ENCODE measurements at places on chromosomes 5 and 9. TPM values are rescaled to one million over a fixed set of nuclear protein-coding genes. Genes with fewer than 3 reads are reported as not detected.

- no peaks in the 10 kb centered on the region for H3K27me3 ChIP-seq
- H3K4me1 ChIP-seq, result peaks cover 27% of the 10 kb centered on the region
- H3K36me3 ChIP-seq, result peaks cover 6% of the 10 kb centered on the region
- DNase-seq, result no peak
- no peak overlapping the region for H3K27ac ChIP-seq
Observed at GRCh38 chr5:14405267-14405666, 176.3 kb upstream of the OTULINL start.

Gene S100Z
- 1.8 TPM for total RNA-seq

- no peak overlapping the region for H3K27ac ChIP-seq
- no peak overlapping the region for H3K4me3 ChIP-seq
- no peak for DNase-seq
- no peaks in the 10 kb centered on the region for H3K4me1 ChIP-seq
- no peaks in the 10 kb centered on the region for H3K36me3 ChIP-seq
Observed at GRCh38 chr5:179170606-179171005, 110.4 kb downstream of the ZNF354C start.

DNA sequence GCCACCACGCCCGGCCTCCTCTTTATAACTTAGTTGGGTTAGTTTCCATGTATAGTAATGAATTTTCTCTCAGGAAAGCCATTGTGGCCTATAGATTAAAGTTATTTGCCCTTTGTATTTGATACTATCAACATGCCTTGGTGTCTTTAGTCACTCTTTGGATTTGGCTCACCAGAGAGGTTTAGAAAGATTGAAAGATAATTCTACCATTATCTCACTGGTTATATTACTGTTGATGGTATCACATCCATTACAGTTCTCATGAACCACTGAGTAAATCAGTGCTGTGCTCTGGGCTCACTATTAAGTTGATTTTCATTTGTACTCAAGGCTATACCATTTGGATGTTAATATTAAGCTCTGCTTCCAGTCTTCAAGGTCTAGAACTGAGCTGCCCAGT is 87.0 kb downstream of the ZSWIM6 start:
- H3K4me1 ChIP-seq, result peaks cover 10% of the 10 kb centered on the region
- H3K27me3 ChIP-seq, result no peaks in the 10 kb centered on the region
- DNase-seq, result no peak
- no peak overlapping the region for H3K4me3 ChIP-seq
- H3K36me3 ChIP-seq, result no peaks in the 10 kb centered on the region

GRCh38 chr5:180341595-180341994 is 11.5 kb downstream of the GFPT2 start:
- no peaks in the 10 kb centered on the region for H3K27me3 ChIP-seq
- no peak for DNase-seq
- no peak overlapping the region for H3K27ac ChIP-seq
- H3K4me3 ChIP-seq, result no peak overlapping the region
- no peaks in the 10 kb centered on the region for H3K4me1 ChIP-seq
- no peaks in the 10 kb centered on the region for H3K36me3 ChIP-seq

Gene ADAMTSL2
- total RNA-seq, result not detected

DNA sequence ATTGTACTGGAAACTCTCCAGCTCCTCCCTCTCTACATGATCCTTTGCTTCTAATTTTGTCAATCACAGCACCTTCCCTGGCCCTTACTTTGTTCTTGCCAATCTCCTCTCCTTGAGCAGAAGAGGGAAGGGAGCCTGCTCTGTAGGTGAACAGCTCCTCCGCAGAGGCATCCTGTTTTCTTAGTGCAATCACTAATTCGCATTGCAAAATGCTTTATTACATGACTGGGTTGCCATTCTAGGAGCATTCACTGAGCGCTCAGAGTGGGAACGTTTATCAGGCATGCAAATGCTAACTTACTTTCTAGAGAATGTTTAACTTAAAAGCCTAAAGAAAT is 416 bp upstream of the SNX18 start:
- no peak overlapping the region for H3K27ac ChIP-seq
- peaks cover 41% of the 10 kb centered on the region for H3K4me1 ChIP-seq
- peak overlapping the region; percentile 68 for H3K4me3 ChIP-seq

Gene GABRA1
- total RNA-seq, result not detected

DNA sequence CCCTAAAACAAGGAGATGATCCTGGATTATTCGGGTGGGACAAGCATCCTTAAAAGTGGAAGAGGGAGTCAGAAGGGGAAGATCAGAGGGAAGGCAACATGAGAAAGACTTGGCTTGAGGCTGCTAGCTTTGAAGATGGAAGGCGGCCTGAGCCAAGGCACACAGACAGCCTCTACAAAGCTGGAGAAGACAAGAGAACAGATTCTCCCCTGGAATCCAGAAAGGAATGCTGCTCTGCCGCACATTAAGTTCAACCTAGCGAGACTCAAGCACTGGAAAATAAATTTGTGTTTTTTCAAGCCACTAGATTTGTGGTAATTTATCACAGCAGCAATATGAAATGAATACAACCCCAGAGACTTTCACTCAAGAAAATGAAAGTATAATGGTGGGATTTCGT is 17.9 kb downstream of the SLC36A3 start:
- H3K27me3 ChIP-seq, result peaks cover 2% of the 10 kb centered on the region
- no peak overlapping the region for H3K4me3 ChIP-seq
- DNase-seq, result no peak

DNA sequence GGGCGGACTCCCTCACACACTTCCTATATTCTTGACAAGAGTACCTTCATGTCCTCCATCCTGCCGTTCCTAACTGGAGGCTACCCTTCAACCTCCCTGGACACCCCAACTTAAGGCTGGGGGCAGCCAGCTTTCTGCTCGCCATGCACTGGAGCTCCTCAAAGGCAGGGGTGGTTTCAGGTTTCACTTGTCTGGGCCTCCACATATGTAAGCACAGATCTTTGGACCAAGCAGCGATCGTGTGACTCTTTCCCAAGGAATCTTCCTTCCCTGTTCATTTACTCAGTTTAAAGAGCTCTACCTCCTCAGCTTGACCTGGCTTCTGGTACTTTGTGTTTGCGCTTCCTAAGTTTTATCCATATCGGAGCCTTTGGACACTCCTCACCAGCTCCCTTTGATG is 34.2 kb upstream of the TRPC7 start:
- H3K4me1 ChIP-seq, result no peaks in the 10 kb centered on the region
- no peaks in the 10 kb centered on the region for H3K27me3 ChIP-seq
- no peaks in the 10 kb centered on the region for H3K36me3 ChIP-seq
- no peak overlapping the region for H3K4me3 ChIP-seq

- no peaks in the 10 kb centered on the region for H3K27me3 ChIP-seq
- H3K4me3 ChIP-seq, result no peak overlapping the region
- no peak for DNase-seq
Observed at GRCh38 chr5:114255260-114255659, 106.6 kb upstream of the KCNN2 start.

GRCh38 chr9:109311286-109311685 is 9.6 kb downstream of the EPB41L4B start:
- peaks cover 44% of the 10 kb centered on the region for H3K27me3 ChIP-seq
- H3K27ac ChIP-seq, result no peak overlapping the region
- no peak overlapping the region for H3K4me3 ChIP-seq
- H3K36me3 ChIP-seq, result no peaks in the 10 kb centered on the region

Gene SMIM3
- 8.4 TPM for total RNA-seq

GRCh38 chr5:139565411-139566305 is 4.5 kb downstream of the UBE2D2 start:
- peak; percentile 82 for DNase-seq
- peaks cover 70% of the 10 kb centered on the region for H3K4me1 ChIP-seq
- peak overlapping the region; percentile 89 for H3K4me3 ChIP-seq
- H3K27ac ChIP-seq, result peak overlapping the region; percentile 96
- H3K36me3 ChIP-seq, result peaks cover 63% of the 10 kb centered on the region
- H3K27me3 ChIP-seq, result no peaks in the 10 kb centered on the region

DNA sequence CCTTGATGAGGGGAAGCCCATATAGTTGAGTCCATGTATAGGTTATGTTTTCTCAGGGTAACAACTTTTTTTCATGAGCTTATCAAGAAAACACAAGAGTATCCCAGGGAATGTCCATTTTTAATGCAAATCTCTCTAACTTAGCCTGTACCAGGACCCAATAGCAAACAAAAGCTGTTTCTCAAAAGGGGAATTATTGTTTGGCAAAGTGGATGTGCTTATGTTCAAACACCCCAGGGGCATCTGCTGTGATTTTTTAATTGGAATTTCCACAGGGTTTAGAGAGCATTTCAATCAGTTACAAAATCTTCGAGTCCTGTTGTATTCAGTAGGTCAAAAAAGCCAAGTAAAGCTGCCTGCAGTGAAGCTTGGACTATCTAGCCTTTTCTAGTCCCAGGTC is 33.4 kb upstream of the CSNK1G3 start:
- DNase-seq, result no peak
- no peaks in the 10 kb centered on the region for H3K36me3 ChIP-seq
- no peak overlapping the region for H3K4me3 ChIP-seq
- no peaks in the 10 kb centered on the region for H3K4me1 ChIP-seq
- H3K27me3 ChIP-seq, result peaks cover 21% of the 10 kb centered on the region

Gene RORB
- total RNA-seq, result not detected

Gene ACTBL2
- total RNA-seq, result not detected

DNA sequence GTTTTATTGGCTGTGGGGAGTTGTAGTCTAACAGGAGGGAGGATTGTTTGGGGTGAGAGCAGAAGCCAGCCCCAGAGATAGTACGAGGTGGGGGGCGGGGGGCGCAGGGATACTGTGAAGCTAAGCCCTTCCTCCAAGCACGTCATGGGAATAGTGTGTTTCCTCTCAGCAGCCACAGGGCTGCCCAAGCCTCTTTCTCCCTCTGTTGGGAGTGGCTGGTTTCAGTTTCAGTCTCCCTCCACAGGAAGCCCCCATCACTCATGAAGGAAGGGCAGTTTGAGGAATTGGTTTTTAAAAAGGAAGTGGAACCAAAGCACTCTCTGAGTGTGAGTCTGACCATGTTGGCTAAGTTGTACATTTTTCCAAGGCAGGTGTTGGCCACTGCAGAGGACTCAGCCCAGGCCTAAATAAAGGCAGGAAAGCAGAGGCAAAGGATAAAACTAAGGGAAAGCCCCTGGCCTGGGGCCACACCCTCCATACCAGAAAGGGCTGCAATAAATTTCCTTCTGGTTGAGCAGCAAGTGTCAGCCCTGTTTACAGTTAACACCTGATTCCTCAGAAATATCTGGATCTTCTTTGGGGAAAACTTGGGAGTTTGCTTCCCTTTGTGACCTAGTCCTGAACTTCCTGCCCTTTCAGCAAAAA is 3.2 kb downstream of the RAB24 start:
- peak overlapping the region; percentile 89 for H3K27ac ChIP-seq
- peaks cover 83% of the 10 kb centered on the region for H3K4me1 ChIP-seq
- no peaks in the 10 kb centered on the region for H3K27me3 ChIP-seq
- peaks cover 67% of the 10 kb centered on the region for H3K36me3 ChIP-seq
- DNase-seq, result peak; percentile 74
- H3K4me3 ChIP-seq, result peak overlapping the region; percentile 55

DNA sequence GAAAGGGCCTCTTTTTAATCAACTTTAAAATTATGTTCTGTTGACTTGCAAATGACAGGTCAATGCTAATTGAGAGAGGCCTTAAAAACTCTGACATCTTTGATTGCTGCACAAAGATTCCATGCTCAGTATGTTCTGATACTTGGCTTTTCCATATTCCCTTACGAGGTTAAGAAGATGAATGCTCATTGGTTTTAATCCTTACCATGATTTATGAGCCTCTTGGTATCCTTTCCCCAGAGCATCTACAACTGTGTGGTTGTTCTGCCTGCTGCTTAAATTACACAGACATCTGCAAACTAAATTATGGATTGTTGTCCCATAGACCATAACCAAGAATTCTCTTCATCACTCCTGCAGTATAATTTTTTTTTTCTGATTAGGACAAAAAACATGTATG is 352.6 kb downstream of the CDH12 start:
- H3K4me1 ChIP-seq, result no peaks in the 10 kb centered on the region
- H3K27ac ChIP-seq, result no peak overlapping the region
- H3K36me3 ChIP-seq, result no peaks in the 10 kb centered on the region
- no peaks in the 10 kb centered on the region for H3K27me3 ChIP-seq
- no peak overlapping the region for H3K4me3 ChIP-seq

- no peak overlapping the region for H3K27ac ChIP-seq
- H3K4me3 ChIP-seq, result no peak overlapping the region
- H3K4me1 ChIP-seq, result peaks cover 4% of the 10 kb centered on the region
- DNase-seq, result no peak
- no peaks in the 10 kb centered on the region for H3K36me3 ChIP-seq
Observed at GRCh38 chr5:68139611-68140441, 75.7 kb upstream of the PIK3R1 start.

- peaks cover 49% of the 10 kb centered on the region for H3K27me3 ChIP-seq
- no peaks in the 10 kb centered on the region for H3K36me3 ChIP-seq
- H3K27ac ChIP-seq, result no peak overlapping the region
- no peak for DNase-seq
Observed at GRCh38 chr5:1666812-1667588, 132.6 kb downstream of the MRPL36 start.

DNA sequence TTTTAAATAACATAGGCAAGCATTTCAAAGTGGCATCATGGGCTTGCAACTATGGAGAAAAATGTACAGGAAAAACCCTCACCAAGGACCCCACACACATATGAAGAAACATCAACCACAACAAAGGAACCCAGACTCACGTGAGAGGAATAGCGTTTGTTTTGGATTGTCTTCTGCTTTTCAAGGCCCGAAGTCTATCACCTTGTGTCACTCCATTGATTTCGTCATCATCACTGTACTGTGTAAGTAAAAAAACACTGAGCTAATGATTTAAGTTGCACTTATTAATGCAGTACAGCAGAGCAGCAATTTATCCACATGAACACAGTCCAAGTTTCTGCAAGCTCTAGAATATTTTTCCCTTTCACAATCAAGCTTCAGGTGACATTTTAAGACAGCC is 72.4 kb downstream of the HABP4 start:
- no peak overlapping the region for H3K27ac ChIP-seq
- H3K4me3 ChIP-seq, result no peak overlapping the region
- no peaks in the 10 kb centered on the region for H3K27me3 ChIP-seq

Gene NEUROG1
- total RNA-seq, result not detected

GRCh38 chr5:115686051-115686737 is 60.4 kb upstream of the TMED7 start:
- DNase-seq, result no peak
- H3K4me1 ChIP-seq, result no peaks in the 10 kb centered on the region
- no peak overlapping the region for H3K27ac ChIP-seq
- peaks cover 24% of the 10 kb centered on the region for H3K27me3 ChIP-seq
- no peaks in the 10 kb centered on the region for H3K36me3 ChIP-seq

Gene TBCA
- total RNA-seq, result 167 TPM

- no peaks in the 10 kb centered on the region for H3K27me3 ChIP-seq
- peaks cover 2% of the 10 kb centered on the region for H3K4me1 ChIP-seq
- peaks cover 54% of the 10 kb centered on the region for H3K36me3 ChIP-seq
- H3K4me3 ChIP-seq, result no peak overlapping the region
Observed at GRCh38 chr9:133103183-133103986, 17.7 kb downstream of the RALGDS start.

All from activated CD4-positive, alpha-beta T cell treated with anti-CD3 and anti-CD28 coated beads, Interleukin-2, amount 10 ng/mL, durations not matched to agents 7 days and 5 days (primary cell).